ENCODE measurements at places on chromosomes 5 and 9.

- no peak for DNase-seq
Observed at GRCh38 chr5:159187719-159188118, 21.6 kb downstream of the RNF145 start.

DNA sequence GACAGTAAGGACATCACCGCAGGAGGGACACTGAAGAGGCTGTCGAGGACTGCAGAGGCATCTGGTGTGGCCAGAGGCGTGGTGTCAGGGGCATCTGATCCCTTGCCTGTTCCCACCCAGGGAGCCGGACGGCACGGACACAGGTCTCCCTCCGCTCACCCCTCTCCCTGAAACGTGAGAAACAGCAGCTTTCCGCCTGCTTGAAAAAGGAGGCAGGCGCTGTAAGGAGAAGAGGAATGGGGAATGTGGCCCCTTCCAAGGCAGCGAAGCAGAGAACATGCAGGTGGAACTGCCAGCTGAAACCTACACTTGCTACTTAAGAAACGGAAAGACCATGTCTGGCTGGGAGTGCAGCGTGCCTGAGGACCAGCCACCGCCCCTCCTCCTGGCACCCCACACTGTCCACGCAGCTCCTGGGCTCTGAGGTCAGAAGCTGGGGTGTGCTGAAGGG, 176.2 kb downstream of the GAPVD1 start:
- DNase-seq, result no peak

DNA sequence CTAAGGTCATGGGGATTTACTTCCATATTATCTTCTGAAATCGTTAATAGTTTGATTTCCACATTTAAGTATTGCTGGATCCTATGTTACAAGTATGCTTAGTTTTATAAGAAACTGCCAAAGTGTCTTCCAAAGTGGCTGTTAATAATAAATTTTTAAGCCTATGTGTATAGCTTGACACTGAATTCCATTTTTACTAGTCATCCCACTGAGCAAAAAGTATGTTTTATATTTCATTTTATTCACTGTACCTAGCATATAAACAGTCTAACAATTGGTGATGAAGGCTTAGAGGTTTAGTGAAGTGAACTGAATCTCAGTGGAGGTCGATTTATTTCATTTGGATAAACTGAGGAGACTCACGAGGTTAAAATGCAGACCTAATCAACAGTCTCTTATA, 174.6 kb downstream of the ADAMTS6 start:
- no peak for DNase-seq

GRCh38 chr5:177393206-177393765, 7.2 kb downstream of the PFN3 start:
- DNase-seq, result no peak

DNA sequence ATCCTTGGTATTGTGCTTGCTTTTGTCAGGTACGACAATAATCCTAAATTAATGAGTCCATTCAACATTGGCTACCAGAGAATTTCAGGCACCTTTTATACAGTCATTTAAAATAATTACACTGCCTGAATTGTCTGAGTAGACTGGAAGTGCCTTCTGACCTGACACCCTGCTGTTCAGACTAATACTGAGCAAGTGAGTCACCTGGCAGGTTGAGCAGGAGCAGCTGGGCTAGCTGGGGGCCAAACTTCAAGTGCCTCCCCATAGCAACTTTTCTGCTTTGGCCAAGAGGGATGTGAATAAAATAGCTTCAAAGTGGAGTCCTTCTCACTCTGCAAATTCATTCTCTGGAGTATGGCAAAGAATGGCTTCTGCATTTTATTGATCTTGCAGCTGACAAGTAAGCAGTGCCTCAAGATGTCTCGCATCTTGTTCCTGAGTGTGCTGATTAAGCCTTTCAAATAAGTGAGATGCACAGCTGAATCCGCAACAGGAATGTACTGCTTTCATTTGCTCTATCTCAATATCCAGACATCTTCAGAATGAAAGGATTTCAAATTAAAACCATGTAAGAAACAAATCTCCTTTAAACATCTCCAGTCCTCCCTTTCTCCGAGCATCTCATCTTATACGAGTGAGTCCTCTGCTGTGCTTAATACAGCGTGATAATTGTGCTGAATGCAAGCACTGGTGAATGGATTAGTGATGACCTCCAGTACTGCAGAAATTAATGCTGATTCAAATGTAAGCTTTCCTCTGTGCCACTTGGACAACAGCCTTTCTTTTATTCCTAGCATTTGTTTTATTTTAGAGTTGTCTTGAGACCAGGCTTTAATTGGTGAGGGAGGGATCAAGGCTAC, 271.2 kb downstream of the EDIL3 start:
- DNase-seq, result no peak

All from T-helper 2 cell treated with Interferon-gamma antibody and Interleukin-4, amounts not matched to agents 5 μg/mL and 100 μg/mL, for 36 hours (primary cell).